ENCODE measurements at places on chromosomes 13 and 19.

DNA sequence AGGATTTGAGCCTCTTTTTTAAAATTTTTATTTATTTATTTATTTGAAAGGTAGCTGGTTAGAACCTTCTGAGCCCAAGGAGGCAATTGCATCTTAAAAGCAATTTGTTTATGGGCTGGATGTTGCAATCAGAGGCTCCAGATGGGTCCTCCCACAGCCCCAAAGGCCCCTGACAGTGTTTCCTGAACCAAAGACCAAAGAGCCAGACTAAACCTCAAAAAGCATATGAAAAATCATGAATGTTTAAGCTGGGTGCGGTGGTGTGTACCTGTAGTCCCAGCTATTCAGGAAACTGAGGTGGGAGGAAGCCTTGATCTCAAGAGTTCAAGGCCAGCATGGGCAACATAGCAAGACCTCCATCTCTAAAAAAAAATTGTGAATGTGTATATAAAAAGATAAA, 67.8 kb upstream of the RGCC start:
- no peak for DNase-seq

DNA sequence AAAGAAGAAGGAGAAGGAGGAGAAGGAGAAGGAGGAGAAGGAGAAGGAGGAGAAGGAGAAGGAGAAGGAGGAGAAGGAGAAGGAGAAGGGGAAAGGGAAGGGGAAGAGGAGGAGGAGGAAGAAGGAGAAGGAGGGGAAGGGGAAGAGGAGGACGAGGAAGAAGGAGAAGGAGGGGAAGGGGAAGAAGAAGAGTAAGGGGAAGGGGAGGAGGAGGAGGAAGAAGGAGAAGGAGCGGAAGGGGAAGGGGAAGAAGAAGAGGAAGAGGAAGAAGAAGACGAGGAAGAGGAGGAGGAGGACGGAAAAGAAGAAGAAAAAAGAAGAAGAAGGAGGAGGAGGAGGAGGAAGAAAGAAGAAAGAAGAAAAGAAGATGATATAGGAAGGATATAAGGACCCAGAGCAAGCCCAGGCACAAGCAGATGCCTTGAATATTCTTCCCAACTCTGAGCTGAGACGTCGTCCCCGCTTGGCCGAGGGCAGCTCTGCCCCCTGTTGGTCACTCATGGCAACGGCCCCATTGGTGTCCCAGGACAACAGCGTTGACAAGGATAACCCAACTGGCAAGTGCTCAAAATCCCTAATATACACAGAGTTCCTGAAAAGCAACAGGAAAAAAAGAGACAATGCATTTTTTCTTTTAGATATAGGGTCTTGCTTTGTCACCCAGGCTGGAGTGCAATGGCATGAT, 30.6 kb upstream of the IGSF23 start:
- no peak for DNase-seq

DNA sequence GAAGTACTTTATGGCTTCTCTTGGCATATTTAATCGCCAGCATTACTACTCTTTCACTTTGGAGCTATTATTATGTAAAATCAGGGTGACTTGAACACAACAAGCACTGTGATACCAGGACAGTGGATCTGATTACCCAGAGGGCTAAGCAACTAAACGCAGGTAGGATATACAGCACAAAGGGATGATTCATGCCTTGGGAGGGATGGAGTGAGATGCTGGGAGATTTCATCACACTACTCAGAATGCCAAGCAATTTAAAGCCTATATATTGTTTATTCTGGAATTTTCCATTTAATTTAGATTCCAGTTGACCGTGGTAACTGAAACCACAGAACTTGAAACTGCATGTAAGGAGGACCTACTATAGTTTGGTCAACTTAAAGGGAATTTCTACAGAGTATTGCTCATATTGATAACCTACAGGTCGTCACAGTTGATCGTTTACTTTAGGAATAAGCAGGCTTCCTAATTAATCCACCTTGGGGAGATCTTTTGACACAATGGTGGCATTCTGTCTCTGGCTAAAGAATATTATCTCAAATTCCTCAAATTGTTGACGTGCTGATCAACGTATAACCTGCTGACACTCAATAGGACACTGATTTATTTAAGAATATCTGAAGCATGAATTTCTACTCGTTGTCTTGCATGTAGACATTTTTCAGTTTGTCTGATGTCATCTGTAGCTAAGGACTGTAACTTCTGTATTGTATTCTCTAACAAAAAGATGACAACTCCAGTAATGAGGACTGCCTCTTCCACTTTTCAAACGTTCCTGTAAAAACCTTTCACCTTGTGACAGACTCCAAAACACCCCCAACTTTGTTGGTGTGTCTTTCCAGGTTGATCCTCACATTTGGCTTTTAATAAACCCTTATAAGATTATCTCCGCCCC, 254.2 kb downstream of the GPC5 start:
- no peak for DNase-seq

DNA sequence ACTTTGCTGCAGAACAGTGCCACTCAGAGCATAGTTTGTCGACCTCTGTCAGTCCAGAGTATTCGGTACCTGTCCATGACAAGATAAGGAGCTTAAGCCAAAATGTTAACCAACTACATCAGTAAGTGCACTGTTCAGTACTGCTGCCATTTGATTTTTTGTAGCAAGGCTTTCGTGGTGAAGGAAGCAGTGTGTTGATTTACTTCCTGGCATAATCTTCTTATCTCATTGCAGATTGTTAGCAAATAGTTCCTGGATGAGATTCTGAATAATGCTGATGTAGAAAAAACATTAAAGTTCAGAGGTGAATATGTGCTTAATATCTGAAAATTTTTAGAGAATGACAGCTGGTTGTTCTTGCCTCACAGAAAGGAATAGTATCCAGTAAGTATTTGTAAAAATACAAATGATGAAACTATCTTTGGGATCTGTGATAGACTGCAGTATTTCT, 85.7 kb downstream of the LRRC63 start:
- no peak for DNase-seq

- DNase-seq, result no peak
These were observed 16.2 kb upstream of the IFT88 start for GRCh38 chr13:20550799-20551198.

GRCh38 chr13:90787007-90787406, 560.5 kb upstream of the MIR17HG start:
- DNase-seq, result no peak

All from coronary artery (tissue), 2 donors.